HT-29 (cell line): ENCODE measurements at places on chromosomes 7 and 10. TPM values are rescaled to one million over a fixed set of nuclear protein-coding genes. Genes with fewer than 3 reads are reported as not detected.

GRCh38 chr10:130244031-130244927 is 108.1 kb downstream of the GLRX3 start:
- no peak for DNase-seq

DNA sequence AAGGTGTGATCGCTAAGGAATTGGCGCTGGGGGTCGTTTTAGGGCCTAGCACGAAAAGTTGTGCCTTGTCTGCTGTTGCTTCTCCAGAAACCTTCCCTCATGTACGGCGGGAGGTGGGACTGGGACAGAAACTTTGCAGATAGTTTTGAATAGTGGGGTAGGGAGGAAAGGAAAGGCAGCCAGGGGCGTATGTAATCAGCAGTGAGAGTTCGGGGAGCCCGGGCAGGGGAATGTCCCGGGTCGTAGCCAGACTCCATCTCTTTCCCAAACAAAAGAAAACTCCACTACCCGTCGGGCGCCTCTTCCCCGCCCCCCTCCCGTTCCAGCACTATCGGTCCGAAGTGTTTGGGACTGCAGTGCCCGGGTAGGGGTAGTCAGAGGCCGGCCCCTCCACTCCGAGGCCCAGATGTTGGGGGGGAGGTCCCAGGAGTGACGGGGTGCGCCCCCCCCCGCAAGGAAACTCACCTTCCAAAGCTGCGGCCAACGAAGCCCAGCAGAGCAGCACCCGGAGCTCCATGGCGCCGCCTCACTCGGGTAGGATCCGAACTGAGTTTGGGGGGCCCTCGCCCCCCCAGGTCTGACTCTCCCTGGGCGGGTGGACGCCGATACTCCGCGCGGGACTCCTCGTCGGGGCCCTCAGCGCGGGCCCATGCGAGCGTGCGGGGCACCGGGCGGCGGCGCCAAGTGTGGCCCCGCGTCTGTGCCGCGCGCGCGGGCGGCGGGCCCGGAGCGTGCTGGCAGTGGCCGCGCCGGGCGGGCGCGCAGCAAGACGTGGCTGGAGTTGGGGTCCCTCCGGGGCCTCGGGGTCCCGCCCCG is 601 bp downstream of the EPHB4 start:
- DNase-seq, result peak; percentile 40

Gene WEE2
- 0.03 TPM in 1 of 2 replicates, not detected in the other for total RNA-seq

Gene BMPR1A
- total RNA-seq, result 11.2 and 16.4 TPM in 2 replicates

Gene FAM25A
- 0.76 TPM in 1 of 2 replicates, not detected in the other for total RNA-seq
